ENCODE measurements at places on chromosomes 5 and 9.
A peak's percentile ranks its signal among the peaks of the same experiment; 100 is the strongest.

- peak; percentile 26 for DNase-seq
Measured at GRCh38 chr9:124659099-124659659, 111.9 kb downstream of the NR6A1 start.

- DNase-seq = no peak
Measured at GRCh38 chr5:97553604-97554452, 370.8 kb upstream of the RIOK2 start.

- DNase-seq = no peak
Measured at GRCh38 chr9:30723656-30724055, 1660.8 kb upstream of the ACO1 start.

GRCh38 chr9:105479846-105480245 lies 32.0 kb downstream of the FSD1L start:
- DNase-seq = no peak

GRCh38 chr5:137015540-137016116 lies 483.5 kb downstream of the SPOCK1 start:
- no peak for DNase-seq

DNA sequence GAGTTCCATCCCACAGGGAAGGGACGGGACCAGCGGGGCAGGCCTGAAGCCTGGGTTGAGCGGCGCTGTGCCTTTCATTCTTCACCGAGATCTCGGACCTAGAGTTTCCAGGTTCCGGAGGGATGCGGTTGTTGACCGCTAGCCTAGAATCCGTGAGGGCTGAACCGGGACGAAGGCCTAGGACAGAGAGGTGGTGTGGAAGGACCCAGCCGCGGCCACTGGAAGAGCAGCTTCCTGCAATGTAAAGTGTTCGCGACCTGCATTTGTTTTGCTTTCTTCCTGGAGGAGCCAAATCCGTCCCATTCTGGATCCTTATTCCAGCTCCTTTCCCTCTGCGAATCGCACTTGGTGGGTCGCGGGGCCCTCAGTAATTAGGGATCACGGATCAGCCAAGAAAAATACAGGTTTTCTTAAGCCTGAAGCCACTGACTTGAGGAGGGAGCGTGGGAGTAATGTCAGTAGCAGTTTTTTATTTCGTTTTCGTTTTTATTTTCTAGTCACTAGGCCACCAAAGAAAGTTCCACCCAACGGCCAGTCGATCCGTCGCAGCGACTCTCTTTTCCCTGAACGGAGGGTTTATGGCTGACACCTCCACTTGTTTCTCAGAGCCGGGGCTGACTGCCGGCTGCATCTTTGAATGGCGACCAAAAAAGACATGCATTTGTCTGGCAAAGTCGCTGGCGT lies 48.6 kb downstream of the ANXA2R start:
- peak; percentile 35 for DNase-seq

DNA sequence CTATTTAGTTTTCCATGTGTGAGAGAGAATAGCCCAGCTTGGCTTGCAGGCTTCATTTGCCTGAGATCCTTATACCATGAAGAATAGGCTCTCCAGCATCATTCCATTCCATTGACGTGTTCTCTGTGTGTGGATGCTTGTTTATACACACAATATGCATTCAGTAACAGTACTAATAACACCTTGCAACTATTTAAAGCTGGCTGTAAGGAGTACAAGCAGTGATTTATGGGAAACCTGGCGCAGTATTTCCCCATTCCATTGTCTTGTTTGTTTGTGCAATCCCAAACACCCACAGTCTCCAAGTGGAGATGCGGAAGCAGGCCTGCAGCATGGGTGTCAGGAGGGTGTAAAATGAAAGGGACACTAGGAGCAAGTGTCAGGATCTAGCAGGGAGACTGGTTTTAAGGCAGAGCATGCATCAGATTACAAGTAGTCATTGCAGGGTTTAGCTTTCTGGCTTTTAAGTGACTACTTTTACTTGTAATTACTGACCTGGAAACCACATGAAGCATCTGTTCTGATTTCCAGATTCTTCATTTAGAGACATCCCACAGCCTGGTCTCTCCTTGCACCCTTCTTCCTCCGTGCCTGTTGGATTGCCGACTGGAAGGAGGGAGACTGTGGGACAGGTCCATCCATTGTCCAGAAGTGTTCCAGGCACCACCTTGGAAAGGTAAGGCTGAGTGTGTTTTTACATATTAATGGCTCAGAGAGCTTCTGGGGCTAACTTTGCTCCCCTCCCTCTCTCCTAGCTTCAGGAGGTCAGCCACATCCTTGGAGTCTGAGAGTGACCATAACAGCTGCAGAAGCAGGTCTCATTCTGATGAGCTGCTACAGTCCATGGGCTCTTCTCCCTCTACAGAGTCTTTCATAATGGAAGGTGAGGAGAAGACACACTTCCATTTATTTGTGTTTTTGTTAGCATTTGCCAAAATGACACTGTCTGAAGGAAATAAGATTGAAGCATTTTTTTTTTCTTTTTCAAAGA lies 241.6 kb downstream of the ARHGEF28 start:
- no peak for DNase-seq

DNA sequence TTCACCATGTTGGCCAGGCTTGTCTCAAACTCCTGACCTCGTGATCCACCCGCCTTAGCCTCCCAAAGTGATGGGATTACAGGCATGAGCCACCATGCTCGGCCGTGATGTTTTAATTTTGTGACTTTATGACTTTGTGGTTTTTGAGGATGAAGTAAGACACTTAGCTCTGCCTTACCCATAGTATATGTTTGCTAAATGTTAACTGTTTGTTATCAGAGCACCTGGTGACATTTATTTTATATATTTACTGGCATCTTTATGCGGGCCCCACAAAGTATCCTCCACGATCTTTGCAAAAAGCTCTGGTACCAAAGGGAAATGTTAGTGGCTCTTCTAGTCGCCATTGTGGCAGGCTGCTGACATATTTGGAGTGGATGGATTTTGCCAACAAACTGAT lies 6.7 kb downstream of the SLC23A1 start:
- no peak for DNase-seq

- DNase-seq = no peak
Measured at GRCh38 chr9:2936221-2936620, 92.3 kb upstream of the PUM3 start.

DNA sequence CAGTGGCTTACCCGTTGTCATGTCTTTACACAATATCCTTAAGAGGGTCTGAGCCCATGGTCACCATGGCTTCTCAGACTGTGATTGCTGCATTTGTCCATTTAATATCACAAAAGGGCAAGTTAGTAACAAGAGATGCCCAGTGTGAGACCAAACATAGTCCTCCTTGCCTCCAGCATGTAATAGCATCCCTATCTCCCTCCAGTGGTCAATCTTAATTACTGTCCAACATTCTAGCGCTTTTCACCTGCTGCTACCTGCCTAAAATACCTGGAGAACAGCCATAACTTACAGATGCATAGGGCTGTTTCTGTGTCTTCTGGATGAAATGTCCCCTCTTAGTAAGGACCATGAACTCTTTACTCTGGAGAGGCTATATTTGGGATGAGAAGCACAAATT lies 267.2 kb upstream of the DAB2 start:
- no peak for DNase-seq

DNA sequence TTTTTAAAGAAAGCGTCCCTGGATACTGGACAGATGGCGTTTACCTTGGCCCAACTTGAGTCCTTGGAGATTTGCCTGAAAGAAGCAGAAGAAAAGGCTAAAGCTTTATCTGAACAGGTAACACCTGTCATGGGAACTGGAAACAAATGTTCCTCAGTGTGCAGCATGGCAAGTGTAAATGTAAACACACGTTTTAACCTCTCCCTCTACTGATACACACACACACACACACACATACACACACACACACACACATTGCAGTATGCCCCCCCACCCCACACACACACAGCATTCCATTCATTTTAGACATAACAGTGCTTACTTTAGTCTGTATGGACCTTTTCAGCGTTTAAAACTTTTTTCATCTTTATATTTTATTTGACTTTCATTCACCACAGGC lies 51.1 kb downstream of the CCDC192 start:
- DNase-seq = no peak

DNA sequence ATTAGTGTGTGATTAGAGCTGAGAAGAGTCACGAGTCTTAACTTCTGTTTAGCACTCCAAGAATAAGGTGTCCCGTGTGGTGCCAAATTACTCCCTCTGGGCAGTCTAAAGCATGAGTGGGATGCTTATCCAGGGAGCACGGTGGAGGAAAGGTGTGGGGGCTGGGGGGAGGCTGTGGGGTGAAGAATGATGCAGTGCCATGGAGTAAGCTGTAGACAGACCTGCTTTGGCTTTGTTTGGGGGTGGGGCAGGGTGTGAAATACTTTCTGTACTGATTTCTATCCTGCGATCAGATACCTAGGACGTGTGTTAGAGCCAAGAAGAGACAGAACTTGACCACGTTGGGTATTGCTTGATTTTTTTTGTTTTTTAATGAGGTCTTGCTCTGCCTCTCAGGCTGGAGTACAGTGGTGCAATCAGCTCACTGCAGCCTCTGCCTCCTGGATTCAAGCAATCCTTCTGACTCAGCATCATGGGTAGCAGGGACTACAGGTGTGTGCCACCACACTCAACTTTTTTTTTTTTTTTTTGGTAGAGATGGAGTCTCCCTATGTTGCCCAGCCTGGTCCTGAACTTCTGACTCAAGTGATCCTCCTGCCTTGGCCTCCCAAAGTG lies 232.8 kb downstream of the MAN2A1 start:
- no peak for DNase-seq

DNA sequence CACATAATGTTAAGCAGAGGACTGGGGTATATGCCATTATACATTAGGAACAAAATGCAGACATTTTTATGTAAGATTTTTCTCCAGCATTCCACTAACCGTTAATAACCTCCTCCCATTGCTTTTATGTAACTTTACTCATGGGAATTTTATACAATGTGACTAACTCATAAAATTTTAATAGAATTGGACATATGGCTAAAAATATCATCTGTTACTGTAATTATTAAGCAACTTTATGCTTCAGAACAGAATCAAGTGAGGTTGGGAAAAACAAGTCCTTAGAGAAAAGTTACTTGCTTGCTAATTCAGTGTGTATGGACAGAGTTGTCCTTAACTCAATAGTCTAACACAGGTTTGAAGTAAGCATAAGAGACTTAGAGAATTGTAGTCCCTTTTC lies 54.8 kb upstream of the PCSK1 start:
- DNase-seq = no peak

DNA sequence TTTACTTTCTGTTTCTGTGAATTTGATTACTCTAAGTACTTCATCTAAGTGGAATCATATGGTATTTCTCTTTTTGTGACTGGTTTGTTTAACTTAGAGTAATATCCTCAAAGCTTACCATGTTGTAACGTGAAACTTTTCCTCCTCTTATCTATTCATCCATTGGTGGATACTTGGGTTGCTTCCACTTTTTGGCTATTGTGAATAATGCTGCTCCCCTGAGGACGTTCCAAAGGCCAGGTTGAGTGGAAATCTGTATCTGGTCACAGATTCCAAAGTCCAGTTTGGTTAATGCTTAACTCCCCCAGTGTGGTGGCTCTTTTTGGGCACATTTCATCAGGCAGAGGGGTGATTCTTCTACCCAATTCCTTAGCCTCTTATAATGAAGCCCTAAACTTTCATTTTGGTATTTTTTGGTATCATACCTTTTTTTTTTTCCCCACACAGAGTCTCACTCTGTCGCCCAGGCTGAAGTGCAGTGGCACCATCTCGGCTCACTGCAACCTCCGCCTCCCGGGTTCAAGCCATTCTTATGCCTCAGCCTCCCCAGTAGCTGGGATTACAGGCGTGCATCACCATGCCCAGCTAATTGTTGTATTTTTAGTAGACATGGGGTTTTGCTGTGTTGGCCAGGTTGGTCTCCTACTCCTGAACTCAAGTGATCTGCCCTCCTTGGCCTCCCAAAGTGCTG lies 65.4 kb downstream of the CMYA5 start:
- DNase-seq = no peak

DNA sequence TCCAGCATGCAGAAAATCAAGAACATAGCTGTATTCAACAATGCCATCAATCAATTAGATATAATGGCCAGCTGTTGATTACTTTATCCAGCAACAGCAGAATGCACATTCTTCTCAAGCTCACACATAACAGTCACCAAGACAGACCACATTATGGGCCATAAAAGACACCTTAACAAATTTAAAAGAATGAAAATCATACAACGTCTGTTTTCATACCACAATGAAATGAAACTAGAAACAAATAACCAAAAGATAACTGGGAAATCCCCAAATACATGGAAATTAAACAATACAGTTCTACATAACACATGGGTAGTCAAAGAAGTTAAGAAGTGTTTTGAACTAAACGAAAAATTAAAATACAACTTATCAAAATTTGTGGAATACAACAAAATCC lies 130.9 kb upstream of the GNA14 start:
- no peak for DNase-seq

DNA sequence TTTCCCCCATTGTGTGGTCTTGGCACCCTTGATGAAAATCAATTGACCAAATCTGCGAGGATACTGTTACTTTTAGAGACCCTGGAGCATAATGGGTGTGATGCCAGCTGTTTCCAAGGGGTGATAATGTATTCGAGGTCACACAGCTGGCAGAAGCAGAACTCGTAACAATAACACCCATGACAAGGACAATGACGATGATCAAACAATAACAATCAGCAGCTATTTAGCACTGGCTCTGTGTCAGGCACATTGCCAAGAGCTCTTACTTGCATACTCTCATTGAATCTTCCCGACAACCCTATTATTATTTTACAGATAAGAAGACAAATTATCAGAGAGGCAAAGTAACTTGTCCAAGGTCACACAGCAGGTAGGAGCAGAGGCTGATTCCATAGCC lies 223.7 kb upstream of the MSX2 start:
- no peak for DNase-seq

GRCh38 chr9:105297442-105298075 lies 53.1 kb downstream of the SLC44A1 start:
- DNase-seq = no peak

GRCh38 chr9:4382722-4383317 lies 83.0 kb upstream of the GLIS3 start:
- DNase-seq = no peak

- DNase-seq = no peak
Measured at GRCh38 chr5:175415303-175415702, 28.7 kb downstream of the DRD1 start.

DNA sequence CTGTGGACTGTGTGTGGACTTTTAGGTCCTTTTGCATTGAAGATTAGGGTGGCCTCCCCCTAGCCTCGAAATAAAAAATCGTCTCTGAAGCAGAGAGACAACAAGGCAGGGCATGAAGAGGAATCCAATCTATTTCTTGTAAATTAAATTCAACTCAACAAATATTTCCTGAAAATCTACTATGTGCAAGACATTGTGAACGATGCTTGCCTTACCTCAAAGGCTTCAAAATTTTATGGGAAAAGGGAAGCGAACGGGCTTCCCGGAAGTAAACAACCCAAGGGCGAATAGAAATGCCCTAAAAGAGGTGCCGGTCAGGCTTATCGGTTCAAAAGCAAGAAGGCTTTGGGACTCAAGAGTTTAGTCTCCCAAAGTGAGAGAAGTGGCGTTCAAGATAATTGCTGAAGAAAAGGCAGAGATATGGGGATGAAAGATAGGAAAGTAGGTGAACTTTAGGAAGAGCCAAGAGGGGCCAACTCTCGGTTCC lies 525 bp downstream of the KIF24 start:
- DNase-seq = no peak

DNA sequence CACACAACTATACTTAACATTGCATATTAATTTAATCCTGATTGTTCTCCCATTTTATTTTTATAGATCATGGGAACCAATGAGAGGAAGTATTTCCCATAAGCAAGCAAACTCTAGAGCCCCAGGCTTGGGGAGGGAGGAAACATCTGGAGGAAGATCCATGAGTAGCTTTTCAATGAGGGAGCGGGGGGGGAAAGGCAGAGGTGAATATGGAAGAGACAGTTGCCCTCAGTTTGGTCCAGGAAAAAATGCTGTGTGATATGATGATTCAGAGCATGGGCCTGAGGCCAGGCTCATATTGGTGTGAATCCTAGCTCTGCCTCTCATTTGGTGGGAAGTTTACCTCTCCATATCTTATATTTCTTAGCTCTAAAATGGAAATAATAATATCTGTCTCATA lies 42.2 kb upstream of the ALDOB start:
- DNase-seq = no peak
